ENCODE measurements at places on chromosomes 12 and 14.

DNA sequence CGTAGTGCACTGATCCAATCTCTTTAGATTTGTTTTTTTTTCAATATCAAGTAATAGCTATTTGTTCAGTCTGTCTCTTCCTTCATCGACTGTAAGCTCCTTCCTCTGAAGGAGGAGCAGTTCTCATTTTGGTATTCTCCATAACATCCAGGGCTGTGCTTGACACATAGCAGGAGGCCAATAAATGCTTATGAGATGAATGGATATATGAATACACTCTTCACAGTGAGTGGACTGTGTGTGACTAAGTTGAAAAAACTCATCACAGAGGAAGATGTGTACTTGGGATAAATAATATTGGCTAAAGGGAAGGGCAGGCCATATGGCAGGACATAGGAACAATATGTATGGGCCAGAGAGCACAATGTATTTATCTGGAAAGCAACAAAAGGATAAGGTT is 205.3 kb upstream of the PRICKLE1 start:
- no peak for DNase-seq

- peak; percentile 42 for DNase-seq
Measured at GRCh38 chr12:113762155-113762881, 203.8 kb downstream of the RBM19 start.

DNA sequence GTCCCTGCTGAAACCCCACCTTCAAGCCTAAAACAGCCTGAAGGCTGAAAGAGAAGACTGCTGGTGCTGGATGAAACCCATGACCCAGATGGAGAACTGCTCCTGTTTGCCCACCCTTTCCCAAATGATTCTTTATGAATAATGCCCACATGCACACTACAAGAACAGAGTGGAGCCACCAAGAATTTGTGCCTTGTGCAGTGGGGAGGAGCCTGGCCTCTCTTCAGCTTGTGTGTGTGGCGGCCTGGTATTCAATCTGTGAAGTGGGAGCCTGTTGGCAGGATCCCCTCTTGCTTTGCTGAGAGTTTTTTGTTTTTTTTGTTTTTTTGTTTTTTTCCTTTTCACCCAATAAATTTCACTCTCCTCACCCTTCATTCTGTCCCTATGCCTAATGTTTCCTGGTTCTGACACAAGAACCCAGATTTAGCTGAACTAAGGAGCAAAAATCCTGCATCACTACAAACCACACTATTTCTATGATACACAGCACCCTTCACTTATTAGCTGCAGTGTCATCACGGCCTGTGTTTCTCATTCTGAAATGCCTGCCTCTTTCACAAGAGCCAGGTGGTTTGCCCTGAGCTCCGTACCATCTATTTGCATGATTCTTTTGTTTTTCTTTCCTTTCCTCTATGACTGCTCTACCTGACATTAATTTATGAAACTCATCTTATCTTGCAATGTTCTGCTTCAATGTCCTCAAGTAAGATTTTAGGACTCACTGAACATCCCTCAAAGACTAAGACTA is 585.5 kb upstream of the ATXN7L3B start:
- DNase-seq: no peak

- DNase-seq: no peak
Measured at GRCh38 chr14:71554323-71554722, 377.9 kb upstream of the RGS6 start.

- DNase-seq: no peak
Measured at GRCh38 chr12:79775355-79776027, 84.7 kb upstream of the PAWR start.

DNA sequence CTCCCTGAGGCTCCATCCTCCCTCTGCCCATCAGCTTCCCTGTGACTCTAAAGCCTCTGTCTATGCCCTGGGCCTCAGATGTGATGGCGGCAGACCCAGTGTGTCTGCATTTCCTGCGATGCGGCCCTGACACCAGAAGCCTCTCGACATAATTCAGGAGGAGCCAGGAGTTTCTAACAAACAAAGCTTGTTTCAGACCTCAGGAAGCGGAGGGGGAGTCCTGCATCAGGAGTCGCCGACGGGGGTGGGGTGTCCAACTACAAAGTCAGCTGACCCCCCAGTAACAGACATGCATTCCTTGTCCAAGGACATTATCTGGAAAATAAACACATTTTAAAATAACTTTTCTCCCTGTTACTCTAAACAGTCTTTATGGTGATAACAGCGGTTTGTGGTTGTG is 167.5 kb downstream of the DPF3 start:
- no peak for DNase-seq

DNA sequence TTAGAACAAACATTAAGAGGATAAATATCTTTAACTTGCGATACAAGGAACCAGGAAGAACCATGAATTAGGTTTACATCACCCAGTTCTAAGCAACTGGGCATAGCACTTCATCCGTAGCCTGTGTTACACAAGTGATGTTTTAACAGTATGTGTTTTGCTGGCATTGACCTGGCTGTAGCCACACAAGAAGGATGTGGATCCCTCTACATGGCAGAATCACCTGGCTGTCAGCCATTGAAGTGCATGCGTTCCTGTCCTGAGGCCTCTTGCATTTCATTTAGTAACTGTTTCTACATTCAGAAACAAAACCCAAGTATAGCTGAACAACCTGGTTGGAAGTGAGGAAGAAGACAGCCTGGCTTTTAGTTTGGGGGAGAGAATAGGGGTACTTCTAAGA is 72.2 kb downstream of the TGFB3 start:
- no peak for DNase-seq

- DNase-seq: no peak
Measured at GRCh38 chr12:131693149-131693548, 17.7 kb upstream of the SFSWAP start.

DNA sequence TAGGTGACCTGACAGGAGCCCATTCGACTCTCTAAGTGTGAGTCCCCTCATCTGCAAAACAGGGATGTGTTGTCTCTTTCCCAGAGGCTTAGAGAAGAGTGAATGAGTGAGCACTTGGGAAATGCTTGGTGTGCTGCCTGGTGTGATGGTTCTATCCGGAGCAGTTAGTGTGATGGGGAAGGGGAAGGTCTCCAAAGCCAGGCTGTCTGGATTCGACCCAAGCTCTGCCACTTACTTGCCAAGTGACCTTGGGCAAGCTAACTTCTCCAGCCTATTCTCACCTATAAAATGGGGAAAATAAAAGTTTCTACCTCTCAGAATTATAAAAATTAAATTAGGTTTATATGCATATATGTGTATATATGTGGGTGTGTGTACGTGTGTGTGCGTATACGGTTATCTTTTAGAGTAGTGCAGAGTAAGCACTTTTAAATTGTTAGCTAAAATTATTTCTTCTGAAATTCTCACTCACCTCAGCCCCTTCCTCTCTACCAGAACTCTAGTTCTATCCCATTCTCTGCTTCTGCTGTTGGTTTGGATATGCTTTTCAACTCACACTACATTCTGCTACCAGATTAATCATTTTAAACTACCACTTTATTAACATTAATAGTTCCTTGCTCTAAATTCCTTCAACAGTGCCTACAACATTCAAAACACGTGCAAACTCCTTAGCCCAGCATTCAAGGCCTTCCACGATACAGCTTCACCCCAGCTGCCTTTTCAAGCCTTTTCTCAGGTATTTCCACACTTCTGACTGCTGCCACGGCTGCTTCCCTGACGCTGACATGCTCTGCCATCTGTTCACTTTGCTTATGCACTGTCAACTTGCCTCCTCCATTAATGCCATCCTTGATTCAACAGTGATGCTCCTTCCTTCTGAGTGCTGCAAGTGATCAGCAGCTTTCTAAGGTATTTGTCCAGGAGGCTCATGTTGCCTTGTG is 55.3 kb downstream of the DICER1 start:
- DNase-seq: no peak

GRCh38 chr12:21675641-21676040 is 18.0 kb upstream of the LDHB start:
- no peak for DNase-seq
